ENCODE measurements at places on chromosomes 1 and 21.

- DNase-seq, result no peak
These were observed 5.6 kb downstream of the USP25 start for GRCh38 chr21:15735409-15735808.

- DNase-seq, result no peak
These were observed 357.6 kb downstream of the TGFB2 start for GRCh38 chr1:218702775-218703174.

DNA sequence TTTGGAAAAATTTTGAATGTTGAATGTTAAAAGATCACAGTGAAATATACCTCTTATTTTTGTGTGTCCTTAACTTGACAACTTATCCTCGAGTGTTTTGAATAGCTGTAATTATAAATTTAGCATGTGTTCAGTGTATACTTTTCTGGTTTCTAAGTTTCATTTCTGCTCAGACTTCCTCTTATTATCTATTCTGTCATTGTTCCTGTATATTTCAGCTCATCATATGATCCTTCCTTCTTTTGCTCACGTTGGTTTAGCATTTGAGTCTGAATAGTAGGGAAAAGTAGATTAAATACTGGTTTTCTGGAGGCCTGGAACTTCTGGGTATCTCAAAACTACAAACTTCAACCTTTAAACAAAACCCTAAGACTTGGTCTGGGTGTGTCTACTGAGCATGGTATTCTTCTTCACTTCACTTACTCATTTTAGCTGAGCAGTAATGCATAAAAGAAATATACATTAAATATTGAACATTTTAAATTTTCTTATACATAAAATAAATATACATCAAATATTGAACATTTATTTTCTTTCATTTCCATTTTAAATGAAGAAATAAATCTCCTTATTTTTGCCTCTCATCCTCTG lies 3.3 kb upstream of the ATP6V1G3 start:
- no peak for DNase-seq

DNA sequence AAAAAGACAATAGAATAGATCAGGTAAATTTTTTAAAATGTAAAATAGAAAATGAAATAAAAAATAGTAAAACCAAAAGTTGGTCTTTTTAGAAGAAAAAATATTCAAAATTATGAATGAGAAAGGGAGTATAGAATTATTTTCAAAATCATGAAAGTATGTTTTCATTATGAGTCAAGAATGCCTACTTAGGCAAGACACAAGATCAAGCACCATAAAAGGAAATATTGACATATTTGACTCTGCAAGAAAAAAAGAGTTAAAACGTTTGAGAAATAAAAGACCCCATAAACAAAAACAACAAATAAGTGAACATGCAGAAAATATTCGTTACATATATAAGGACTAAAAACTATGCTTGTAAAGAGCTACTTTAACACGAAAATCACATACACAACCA lies 4.8 kb upstream of the COX20 start:
- no peak for DNase-seq

DNA sequence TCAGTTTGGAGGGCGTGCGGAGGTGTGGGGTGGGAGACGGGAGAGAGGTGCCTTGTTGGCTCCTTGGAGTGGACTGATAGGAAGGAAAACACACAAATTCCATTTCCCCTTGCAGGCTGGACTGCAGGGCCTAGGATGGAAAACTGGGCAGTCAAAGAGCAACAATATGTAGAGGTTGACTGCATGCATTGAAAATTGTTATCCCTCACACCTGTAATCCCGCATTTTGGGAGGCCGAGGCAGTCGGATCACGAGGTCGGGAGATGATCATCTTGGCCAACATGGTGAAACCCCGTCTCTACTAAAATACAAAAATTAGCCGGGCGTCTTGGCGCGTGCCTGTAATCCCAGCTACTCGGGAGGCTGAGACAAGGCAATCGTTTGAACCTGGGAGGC lies 128.2 kb downstream of the PPIAL4G start:
- DNase-seq, result no peak

DNA sequence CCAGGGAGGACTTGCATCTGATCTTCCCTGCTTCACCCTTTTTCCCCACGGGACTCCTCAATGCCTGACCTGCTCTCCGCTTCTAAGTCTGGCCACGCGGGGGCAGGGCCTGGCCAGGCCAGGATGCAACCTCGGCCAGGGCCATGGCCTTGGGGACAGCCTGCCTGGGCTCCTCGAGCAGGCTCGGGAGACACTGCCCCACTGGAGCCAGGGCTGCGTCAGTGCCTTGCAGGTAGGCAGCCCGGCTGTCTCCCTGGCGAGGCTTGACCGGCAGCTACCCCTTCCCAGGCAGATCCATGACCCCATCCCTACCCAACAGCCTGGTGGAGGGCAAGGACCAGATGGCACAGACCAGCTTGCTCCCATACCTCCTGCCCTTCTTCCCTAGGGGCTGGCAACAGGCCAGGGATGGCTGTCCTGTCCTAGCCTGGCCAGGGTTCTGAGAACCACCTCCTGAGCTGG lies 2.7 kb upstream of the PRDM16 start:
- no peak for DNase-seq

DNA sequence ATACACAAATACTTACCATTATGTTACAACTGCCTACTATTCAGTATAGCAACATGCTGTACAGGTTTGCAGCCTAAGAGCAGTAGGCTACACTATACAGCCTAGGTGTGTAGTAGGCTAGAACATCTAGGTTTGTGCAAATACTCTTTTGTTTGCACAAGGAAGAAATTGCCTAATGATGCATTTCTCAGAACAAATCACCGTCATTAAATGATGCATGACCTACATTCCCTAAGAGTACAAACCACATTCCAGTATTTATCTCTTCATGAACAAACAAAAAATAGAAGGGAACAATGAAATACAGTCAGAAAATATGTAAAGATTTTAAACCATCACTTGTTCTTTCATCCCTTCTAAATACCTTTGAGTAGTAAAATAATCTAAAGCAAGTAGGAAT lies 109.7 kb upstream of the HP1BP3 start:
- DNase-seq, result no peak

DNA sequence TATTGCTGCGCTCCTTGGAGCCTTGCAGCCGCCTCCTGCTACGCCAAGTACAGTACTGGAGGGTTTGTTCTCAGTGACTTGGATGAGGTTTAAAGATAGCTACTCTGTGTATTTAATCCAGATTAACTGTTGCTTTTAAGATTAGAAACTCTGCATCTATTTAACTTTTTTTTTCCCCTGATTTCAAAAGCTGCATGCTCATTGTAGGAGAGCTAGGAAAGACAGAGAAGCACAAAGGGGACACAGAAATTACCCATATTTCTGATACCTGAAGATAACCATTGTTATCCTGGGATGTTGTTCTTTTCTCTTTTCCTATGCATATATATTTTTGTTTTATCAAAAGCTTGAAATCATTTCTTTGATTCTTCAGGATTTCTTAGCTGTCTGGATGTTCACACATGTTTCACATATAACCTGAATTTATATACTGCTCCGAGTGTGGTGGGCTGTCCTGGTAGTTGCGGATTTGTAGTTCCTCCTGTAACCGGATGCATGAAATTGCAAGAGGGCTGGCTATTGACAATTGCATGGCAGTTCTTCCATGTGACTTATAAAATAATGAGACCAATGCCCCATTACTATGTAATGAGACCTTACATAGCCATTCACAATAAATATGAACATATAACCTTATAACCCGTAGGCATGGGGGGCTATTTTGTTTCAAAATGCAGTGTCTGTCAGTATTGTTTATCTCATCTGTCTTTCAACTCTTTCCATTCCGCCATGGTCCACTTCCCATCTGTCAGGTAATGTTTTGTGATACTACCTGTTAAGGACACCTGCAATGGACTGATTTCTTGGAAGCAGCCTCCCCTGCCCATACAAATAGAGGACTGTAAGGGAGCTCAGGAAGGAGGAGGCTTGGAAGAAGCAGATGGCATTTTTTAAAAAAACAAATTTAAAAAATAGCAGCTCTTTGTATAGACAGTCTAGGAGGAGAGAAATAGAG lies 1.4 kb downstream of the RAVER2 start:
- no peak for DNase-seq

DNA sequence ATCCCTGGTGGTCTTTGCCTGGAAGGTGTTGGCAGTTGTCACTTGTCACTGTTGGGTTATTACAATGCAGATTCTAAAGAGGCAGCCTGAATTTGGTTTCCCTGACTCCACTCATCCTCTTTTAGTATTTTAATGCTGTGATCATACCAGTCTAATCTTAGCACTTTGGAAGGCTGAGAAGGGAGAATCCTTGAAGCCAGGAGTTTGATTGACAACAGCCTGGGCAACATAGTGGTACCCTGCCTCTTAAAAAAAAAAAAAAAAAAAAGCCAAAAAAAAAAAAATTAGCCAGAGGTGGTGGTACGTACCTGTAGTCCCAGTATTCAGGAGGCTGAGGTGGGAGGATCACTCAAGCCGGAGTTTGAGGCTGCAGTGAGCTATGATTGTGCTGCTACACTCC lies 7.7 kb downstream of the GIPC2 start:
- no peak for DNase-seq

- DNase-seq, result no peak
These were observed 73.0 kb downstream of the CCDC18 start for GRCh38 chr1:93253516-93253915.

GRCh38 chr21:24895885-24896734 lies 711.2 kb downstream of the MRPL39 start:
- DNase-seq, result no peak

DNA sequence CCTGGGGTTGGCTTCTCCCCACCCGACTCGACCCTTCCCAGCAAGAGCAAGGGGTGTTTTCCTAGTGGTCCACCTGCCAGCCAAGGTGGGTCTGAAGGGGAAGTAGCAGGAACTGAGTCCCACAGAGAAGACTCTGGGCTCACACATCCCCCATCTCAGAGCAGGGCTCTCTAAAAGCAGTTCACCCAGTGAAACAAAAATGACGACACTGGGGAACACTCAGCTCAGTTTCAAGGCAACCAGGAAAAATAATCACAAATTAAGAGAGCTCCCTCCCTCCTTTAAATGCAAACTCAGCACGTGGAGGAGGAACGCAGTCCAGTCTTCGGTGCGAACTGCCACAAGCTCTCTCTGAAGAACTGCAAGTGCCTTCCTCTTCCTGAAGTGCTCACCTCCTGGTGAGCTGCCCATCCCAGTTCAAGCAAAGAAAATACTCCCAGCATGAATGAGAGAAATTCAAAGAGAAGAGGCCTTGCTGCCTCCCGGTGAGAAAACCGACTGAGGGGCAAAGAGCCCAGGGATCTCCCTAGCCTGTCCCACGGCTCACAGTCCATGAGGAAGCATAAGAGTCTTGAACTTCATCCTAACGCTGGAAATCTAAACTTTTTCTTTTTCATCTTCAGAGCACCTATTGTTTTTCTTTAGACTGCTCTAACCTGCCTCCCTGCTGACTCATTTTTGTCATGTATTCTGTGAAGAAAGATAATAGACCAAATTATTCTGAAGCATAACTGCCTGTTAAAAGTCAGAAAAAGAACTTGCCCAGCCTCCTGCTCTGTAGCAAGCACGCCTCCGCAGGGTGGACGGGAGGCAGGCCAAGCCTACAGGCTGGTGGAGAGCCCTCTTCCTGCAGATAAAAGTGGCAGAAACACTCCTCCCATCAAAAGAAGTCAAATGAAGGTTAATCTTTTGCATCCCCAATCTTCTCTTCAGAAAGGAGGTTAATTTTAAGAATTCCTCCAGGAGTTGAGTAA lies 281.4 kb downstream of the HHIPL2 start:
- no peak for DNase-seq

- no peak for DNase-seq
These were observed 2.5 kb downstream of the DISC1 start for GRCh38 chr1:231629132-231629531.

DNA sequence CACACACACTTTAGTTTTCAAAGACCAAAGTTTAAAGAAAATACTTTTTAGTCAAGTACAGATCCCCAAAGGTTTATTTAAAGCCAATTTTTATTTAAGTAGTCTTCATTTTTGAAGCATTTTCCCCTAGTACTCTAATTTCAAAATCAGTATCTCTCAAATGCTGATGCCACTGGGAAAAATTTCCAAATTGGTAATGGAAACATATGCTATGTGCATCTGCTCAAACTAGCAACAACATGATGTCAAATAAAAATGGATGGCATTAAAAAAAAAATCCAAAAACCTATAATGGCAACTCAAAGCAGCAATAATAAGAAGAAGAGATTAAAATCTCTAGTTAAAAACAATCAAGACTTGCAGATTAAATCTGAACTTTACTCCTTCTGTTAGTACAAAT lies 58.6 kb downstream of the ZNHIT6 start:
- DNase-seq, result no peak

GRCh38 chr1:31805318-31805717 lies 10.5 kb downstream of the SPOCD1 start:
- DNase-seq, result no peak

DNA sequence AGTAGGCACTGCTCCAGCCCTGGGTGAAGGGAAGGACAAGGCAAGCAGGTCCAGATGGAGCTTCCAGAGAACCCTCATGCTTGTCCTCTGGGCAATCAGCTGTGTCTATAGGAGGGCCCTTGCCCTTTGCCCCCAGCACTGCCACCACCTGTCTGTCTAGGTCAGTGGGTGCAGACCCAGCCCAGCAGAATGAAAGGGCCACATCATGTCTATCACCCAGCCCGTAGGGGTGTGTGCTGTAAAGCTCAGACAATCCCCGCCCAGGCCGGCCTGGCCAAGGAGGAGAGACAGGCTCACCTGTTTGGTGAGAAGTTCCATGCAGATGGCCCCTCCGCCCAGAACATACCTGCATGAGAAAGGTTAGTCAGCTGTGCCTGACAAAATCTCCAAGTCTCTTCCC lies 7.0 kb downstream of the UBE2Q1 start:
- DNase-seq, result no peak

DNA sequence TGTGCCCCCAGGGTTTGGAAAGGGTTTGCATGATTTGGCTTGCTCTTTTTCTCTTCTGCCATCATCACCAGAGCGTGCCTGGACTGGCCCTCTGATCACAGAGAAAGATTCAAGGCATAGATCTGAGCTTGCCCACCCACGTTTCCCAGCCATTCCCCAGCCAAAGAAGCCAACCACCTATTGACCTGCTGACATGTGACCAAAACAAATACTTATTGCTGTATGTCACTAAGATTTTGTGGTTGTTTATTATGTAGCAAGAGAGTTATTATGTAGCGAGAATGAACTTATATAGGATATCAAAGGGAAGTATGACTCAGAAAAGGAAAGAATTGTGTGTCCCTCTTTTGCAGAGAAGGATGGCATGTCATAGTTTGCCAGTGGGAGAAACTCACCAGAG lies 59.9 kb downstream of the UBE2U start:
- no peak for DNase-seq
